ENCODE measurements at places on chromosomes 1 and 21. TPM values are rescaled to one million over a fixed set of nuclear protein-coding genes. Genes with fewer than 3 reads are reported as not detected.

The LENEP gene
- total RNA-seq = not detected

The TRIM63 gene
- total RNA-seq = 219 TPM

The RGS4 gene
- total RNA-seq = 2.0 TPM

The KTI12 gene
- total RNA-seq = 5.4 TPM

The SLC35F3 gene
- total RNA-seq = not detected

The PTPRF gene
- total RNA-seq = 37.4 TPM

The NR5A2 gene
- total RNA-seq = 2.1 TPM

The PADI2 gene
- total RNA-seq = 1.2 TPM

The TNN gene
- total RNA-seq = 0.76 TPM

The PLEKHG5 gene
- 11.8 TPM for total RNA-seq

The CADM3 gene
- total RNA-seq = 15.3 TPM

The SPATA46 gene
- not detected for total RNA-seq

The AUNIP gene
- not detected for total RNA-seq

The MIXL1 gene
- not detected for total RNA-seq

The CFHR2 gene
- not detected for total RNA-seq

The LINGO4 gene
- total RNA-seq = 0.29 TPM

The SHE gene
- 21.4 TPM for total RNA-seq

The OR2L2 gene
- not detected for total RNA-seq

The EDN2 gene
- 1.2 TPM for total RNA-seq
